ENCODE measurements at places on chromosomes 4 and X.

GRCh38 chr4:129146639-129147038, 50.7 kb downstream of the C4orf33 start:
- no peak for DNase-seq

- DNase-seq, result no peak
Measured at GRCh38 chr4:40176602-40177001, 20.2 kb upstream of the RHOH start.

DNA sequence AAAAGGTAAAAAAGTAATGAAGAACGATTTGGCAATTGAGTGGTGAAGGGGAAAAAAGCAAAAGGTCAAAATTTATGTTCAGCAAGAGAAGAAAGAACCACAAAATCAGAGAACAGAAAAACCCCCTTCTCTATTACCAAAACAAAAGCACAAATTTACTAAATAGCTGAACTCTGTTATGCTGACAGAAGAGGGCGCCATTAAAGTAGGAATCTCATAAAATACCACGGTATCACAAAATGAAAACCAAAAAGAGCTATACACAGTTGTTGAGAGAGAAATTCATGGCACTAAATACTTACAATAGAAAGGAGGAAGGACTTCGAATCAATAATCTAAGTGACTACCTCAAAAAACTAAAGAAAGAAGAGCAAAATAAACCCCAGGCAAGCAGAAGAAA, 69.6 kb upstream of the CXorf66 start:
- no peak for DNase-seq

- no peak for DNase-seq
Measured at GRCh38 chrX:112642349-112642748, 37.4 kb downstream of the LHFPL1 start.

- no peak for DNase-seq
Measured at GRCh38 chr4:149113804-149114430, 671.7 kb upstream of the NR3C2 start.

DNA sequence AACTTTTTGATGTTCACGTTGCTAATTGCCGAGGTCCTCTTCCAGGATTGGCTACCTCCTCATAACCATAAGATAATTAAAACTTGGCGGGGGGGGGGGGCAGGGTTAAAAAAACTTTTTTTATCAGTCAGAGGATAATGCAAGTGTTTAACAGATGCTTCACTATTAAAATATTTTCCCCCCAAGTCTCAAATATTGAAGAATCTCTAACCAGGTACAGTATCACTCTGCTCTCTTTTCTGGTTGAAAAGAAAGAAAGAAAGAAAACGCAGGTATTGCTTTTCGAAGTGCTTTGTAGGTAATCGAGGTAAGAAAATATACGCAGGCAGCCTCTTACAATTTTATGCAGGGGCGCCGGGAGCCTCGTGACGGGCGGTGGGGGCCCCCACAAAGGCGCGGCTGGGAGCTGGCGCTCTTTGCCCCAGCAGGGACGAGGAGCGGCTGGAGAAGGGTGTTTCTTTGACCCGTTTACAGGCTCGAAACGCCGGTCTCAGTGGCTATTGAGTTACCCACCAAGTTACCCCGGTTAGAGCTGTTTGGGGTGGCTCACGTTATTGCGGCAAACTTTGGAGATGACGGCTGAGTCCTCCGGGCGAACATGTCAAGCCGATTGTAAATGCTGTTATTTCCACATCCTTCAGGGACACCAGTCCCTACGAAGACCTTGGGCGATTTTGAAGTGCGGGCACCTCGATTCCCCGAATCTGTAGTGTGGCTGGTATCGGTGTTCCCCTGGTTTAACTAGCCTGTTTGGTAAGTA, 477 bp upstream of the HAND2 start:
- DNase-seq, result no peak

GRCh38 chrX:42732506-42732905, 45.5 kb downstream of the PPP1R2C start:
- no peak for DNase-seq

DNA sequence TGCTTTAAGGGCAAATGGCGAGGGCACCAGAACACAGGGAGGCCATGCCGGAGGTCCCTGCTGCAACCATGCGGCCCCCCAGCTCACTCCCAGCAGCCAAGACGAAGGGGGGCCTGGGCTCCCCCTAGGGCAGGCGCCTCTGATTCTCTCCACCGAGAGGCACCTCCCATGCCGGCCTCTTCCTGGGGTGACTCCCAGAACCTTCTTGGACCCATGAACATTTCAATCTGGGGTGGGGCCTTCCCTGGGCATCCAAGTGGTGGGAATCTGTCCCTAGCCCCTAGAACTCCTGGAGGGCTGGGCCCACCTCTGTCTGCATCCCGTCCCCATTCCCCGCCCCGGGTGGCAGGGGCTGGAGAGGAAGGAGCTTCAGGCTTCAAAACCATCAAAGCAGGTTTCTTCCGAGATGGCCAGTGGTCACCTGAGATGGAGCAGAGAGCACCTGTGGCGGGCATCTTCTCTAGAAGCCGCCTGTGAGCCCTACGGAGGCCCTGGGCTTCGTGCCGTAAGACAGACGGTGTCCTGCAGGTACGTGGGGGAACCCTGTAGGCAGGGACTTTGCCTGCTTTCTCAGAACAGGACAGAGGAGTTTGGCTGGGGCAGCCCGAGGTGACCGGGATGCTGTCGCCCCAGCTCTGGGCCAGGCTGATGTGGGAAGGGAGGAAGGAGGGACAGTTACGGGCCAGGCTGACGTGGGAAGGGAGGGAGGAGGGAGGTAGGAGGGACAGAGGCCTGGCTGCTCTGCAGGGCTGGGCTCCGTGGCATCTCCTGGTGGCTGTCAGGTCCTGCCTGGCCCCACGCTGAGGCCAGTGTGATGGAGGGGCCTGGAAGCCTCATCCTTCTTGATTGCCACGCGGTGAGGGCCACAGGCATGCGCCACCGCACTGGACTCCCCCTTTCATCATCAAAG, 6.8 kb upstream of the SLC25A6 start:
- DNase-seq, result no peak

- DNase-seq, result no peak
Measured at GRCh38 chr4:154564311-154564710, 1.5 kb downstream of the FGB start.

- no peak for DNase-seq
Measured at GRCh38 chr4:143337600-143338287, 1.1 kb downstream of the GAB1 start.

DNA sequence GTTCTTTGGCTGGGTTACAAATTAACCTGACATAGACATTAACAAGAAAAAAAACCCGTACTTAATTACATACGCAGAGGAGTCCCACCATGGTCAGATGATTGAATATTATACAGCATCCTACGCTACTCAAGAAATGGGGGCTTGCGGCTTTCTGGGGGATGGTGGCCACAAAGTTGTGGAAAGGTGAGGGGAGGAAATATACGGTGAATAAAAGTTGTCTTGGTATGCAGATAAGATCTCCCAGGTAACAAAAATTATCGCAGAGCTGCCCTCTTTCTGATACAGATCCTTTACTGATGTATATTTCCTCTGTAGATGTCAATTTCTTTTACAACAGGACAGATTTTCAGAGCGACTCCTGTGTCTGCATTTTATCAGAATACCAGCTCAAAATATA, 890 bp downstream of the DCAF16 start:
- no peak for DNase-seq

DNA sequence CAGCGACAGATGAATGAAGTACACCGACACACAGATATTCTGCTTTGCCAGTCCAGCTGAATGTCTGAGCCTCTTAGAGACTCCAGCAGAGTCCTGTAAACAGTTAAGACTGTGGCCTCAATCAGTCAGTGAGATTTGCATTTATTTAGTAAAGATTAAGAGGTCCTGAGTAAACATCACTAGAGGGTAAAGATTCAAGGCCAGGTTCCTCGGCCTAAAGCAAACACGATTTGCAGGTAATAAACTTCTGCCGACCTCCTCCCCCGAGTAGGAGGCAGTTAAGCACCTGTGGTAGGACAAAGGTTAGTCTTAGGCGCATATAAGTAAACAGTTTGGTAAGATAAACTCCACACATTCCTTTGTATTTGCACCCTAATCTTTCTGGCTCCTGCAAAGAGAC, 99.6 kb downstream of the CFAP47 start:
- no peak for DNase-seq

DNA sequence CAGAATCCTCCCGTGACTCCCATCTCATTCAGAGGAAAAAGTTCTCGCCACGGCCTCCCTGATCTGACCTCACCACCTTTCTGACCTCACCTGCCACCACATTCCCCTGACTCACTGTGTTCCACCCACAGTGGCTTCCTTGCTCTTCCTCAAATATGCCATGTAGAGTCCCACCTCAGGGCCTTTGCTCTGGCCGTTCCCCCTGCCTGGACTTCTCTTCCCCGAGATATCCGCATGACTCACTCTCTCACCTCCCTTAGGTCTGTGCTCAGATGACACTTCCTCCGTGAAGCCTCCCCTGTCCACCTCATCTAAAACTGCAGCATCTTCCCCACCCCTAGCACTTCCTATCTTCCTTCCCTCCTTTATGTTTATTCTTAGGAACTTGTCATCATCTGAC, 7.2 kb upstream of the TSPYL2 start:
- DNase-seq, result no peak

DNA sequence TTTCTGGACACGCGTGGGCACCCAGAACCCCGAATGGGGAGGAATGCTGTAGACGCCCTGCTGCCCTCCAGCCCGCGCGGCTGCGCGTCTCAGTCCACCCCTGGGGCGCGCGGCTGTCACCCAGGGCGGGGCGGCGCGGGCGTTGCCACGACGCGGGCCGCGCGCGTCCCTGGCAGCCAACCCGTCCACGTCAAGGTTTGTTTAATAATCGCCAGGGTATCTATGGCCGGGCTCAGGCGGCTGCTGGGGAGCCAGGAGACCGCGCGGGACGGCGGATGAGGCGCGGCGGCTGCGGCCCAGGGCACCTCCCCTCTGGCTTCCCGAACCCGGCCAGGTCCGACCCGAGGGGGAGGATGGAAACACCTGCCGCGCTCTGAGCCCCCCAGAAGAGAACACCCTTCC, at the start of gene SPATA18:
SPATA18 (plus strand) TSS at position 92 of the 402 bp plus-strand sequence. CDS start 401 bp downstream, outside the sequence.
- DNase-seq, result no peak

- DNase-seq, result no peak
Measured at GRCh38 chr4:113851816-113852215, 90.3 kb upstream of the CAMK2D start.

GRCh38 chr4:188869581-188869980, 730.3 kb downstream of the TRIML1 start:
- DNase-seq, result no peak

DNA sequence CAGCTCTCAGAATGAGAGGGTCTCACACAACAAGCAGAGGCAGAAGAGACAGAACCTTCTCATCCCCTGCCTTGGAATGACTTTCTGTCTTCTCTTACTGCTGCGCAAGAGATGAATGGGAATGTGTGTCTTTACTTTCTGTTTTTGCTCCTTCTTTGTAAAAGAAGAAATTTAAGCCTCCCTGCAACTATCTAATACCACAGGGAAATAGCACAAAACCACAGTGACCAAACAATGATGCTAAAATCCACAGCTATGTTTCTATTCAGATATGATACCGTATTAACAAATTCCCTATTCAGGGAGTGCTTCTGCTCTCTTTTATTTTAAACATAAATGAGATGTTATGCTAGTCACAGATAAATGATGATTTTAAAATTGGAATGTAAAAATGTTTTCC, 173.8 kb upstream of the RAI2 start:
- no peak for DNase-seq

DNA sequence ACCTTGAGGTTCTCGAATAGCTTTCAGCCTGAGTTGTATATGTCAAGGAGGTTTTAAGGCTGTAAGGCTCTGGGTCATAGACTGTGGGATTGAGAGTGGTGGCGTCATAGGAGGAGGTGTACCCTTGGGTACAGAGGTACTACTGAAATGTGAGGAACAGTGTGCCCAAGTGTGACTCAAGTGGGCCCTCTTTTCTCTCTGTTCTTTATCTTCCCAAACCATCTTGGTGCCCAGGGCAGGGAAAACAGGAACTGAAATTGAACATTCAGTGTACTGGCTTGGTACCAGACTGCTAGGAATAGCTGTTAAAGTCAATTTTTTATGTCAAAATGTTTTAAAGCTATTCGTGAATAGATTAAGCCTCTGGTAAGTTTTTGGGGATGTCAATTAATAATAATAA, 136.2 kb upstream of the RPS6KA3 start:
- no peak for DNase-seq

DNA sequence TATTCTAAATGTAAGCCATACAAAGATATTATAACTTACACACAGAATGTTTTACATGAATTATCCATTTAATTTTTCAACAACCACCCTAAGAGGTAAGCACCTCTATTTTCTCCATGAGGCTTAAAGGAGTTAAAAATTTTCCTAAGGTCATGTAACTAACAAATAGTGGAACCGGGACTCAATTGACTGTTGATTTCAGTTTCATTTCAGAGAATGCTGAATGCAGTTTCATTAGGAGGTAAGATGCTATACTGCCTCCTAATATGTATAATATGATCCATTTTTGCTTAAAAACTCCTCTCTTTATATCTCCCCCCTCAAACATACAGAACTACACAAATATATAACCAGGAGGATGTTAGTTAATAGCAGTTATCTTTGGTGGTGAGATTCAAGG, 29.1 kb downstream of the PHKA1 start:
- no peak for DNase-seq

All from stimulated activated CD8-positive, alpha-beta memory T cell treated with anti-CD3 and anti-CD28 coated beads, Interleukin-7, amount 100 ng/mL, for 1 hour (primary cell).